ENCODE measurements at places on chromosomes 6 and 20.

- no peak for DNase-seq
Observed at GRCh38 chr6:155291291-155291690, 23.0 kb downstream of the TFB1M start.

- no peak for DNase-seq
Observed at GRCh38 chr6:150496629-150497028, 103.1 kb upstream of the PLEKHG1 start.

DNA sequence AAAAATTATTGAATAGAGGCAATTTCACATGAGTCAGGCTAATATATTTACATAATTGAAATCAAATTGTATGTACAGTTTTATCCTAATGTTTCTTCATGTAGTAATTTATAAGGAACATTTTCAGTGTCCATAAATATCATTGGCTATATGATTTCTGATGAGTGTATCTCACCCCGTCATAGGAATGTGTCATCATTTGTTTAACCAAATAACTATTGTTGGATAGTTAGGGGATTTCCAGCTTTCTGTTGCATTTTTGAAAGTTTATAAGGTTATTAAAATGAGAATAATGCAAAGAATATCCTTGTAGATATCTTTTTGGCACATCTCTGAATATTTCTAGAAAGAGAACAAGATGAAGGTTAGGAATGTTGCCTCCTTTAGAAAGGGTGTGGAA is 39.0 kb downstream of the SYTL3 start:
- DNase-seq, result no peak

DNA sequence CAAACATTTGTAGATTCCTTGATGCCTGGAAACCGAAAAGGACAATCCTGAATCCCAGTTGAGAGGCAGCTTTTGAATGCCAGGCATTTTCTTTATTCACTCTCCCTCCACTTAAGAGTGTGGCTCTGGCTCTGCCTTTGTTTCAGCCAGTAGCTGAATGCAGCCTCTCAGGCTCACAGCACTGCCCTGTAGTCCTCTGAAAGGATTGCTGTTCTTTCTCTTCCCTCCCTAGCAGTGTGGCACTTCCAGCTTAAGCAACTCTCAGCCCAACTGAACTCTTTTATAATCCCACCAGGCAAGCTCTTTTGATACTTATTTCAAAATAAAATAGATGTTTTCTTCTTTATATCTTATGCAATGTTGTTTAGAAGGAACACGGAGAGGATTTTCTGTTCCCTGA is 415.6 kb downstream of the GJA1 start:
- no peak for DNase-seq

DNA sequence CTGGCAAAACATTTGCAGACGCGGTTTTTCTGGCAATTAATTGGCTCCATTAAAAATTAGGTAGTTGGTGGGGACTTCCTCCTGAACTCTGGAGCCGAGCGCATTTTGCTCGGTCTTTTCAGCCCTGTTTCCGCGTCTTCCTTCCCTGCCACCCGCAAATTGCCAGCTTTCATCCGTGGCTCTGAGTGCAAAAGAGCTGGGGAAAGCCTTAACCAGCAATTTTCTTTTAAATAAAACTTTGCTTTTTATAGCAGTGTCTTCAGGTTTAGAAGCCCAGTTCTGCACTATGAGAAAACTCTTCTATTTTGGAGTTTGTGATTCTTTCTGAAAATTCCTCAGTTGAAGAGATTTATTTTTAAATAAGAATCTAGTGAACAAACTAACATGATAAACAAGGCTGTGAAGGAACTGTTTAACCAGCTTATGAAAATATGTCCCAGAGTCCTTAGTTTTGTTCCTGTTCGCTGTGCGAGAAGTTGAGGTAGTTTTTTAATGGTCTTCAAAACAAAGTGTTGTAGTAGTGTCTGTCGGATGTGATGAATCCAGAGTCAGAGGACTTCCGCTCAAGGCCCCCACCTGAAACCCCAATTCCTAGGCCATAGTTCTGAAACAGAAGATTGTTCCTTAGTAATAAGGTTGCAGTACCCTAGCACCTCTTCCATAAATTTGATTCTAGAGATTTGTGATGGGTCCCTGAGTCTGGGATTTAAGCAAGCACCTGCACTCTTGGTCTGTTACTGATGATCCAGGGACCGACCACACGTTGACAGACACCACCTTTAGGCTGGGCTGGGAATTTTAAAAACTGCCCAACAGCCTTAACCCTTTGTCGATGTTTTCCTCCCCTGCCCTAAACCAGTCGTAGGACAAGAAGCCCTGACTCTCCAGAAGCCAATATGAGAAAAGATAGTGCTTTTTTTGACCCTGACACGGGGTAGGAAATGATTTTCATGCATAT is 950 bp downstream of the KCTD20 start:
- no peak for DNase-seq

GRCh38 chr20:51388756-51389542 is 153.6 kb downstream of the NFATC2 start:
- DNase-seq, result no peak

DNA sequence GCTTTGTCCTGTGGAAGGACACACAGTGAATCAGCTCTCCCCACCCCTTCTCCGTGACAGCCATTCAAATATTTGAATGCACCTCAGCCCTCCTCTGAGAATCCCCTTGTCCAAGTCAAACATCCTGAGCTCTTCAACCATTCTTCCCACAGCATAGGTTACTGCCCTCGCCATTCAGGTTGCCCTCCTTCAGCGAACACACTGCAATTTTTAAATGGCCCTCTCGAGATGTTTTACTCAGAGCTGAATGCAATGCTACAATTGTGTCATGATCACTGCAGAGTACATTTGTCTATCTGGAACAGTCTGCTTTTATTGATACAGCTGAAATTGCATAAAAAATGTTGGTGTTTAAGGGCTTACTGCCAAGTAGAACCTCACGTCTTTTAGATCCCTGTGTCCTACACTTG is 48.9 kb downstream of the SLC2A12 start:
- no peak for DNase-seq

DNA sequence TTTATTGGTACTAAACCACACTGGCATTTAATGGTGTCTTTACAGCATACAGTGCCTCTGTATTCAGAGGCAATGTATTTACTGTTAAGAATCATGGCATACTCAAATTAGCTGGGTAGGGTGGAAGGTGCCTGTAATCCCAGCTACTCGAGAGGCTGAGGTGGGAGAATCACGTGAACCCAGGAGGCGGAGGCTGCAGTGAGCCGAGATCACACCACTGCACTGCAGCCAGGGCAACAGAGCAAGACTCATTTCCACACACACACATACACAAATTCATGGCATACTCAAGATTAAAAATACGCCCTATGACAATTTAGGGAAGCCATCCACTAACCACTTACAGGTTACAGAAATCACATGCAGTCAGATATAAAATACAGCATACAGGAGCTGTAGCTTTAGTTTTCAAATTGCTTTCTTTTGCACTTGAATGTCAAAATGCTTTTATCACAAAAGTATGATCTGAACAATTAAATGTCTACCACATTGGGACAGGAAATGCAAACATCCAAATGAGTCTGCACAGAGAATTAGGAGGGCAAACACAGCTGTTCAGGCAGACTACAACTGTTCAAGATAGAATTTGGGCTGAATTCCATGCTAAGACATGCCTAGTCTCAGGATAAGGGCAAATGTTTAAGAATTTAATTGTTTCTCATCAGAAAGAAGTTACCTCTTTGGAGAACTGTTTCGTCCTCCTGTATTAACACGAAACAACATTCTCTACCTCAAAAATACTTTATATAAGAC is 36.4 kb downstream of the CSNK2A1 start:
- DNase-seq, result no peak

DNA sequence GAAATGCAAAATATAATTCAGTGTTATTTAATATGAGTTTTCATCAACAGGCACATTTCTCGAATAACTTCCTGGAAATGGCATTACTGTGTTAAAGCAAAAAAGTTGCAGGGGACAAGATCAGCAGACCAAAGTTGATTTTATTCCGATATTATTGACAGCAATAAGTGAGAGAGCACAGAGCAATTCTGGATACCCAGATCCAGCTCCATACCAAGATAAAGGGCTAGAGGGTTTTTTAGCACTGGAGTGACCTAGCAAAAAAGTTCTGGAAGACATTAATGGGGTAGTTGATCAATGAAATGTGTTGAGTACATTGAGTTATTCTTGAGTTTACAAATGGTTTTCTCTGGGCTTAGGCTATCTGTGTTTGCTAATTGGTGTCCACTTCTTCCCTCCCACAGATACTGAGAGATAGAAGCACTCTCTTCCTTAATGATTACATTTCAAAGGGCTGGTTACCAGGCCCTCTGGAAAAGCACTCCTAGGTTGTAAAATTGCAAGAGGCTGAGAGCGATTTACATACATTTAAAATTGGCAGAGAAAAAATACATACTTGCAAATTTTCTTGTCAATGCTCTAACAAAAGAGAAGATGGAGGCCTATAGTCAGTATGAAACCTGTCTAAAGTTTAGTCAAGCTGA is 47.0 kb upstream of the MANEA start:
- no peak for DNase-seq

- no peak for DNase-seq
Observed at GRCh38 chr20:25543068-25543467, 42.3 kb downstream of the NINL start.

- no peak for DNase-seq
Observed at GRCh38 chr6:45533386-45533785, 155.7 kb upstream of the SUPT3H start.

DNA sequence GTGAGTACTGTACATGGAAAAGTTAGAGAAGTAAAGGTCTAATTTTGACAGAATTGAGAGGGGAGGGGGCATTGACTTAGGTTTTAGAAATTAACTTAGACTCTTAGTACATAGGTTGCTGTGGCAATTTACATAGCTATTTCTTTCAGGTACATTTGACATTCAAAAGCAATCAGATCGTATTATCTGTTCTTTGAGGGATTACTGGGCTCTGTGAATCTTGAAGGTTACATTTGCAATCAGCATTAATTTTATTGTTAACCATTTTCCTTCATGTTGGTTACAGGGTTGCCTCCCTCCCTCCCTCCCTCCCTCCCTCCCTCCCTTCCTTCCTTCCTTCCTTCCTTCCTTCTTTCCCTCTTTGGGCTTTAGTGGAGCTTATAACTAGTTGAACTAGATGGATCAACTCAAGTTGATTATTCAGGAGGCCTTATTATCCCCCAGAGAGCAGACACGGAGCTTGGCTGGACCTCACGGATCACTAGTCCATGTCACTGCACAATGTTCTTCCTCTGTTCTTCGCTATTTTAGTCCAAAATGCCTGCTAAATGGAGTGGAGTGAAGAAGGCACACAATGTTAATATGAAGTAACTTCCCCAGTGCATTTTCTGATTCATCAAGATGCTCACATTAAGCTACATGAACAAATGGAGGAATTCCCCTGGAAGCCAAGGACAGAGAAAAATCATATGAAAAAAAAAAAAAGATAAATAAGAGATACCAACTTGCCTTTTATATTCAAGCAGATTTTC is 87.8 kb downstream of the PLCB4 start:
- DNase-seq, result no peak

- DNase-seq, result no peak
Observed at GRCh38 chr20:32289661-32290431, 12.4 kb downstream of the KIF3B start.

GRCh38 chr6:45001663-45002062 is 326.5 kb upstream of the RUNX2 start:
- DNase-seq, result peak; percentile 12

DNA sequence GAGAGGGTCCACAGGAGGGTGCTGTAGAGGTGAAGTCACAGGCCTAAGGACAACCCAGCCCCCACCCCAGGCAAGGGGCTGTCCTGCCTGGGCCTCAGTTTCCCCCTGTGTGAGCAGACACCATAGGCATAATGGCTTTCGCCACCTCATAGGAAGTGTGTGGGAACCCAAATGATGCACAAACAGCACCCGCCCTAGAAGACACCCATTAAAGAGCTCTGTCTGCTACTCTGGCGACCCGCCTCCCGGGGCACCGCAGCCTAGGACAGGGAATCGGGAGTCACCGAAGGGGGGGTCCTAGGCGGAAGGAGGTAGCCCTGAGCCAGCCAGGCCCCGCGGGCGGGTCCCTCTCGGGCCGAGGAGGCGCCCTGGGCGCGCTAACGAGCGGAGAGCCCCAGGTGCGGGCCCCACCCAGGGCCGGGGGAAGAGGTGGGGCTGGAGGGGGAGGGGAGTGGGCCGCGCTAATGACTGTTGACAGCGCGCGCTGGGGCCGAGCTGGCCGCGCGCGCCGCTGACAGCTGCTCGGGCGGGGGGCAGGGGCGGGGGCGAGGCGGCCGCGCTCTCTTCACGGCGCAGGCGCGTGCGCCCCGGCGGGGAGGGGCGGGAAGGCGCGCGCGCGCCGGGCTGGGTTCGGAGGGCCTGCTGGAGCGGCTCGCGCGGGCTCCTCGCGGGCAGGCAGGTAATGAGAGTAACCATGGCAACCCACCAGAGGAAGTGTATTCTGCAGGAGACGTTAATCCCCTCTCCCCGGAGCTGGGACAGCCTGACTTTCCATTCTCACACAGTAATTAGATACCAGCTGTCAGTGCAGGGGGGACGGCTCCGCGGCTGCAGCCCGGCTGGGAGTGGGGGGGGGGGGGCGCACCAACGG is 48.9 kb downstream of the NOL4L start:
- no peak for DNase-seq

- DNase-seq, result no peak
Observed at GRCh38 chr6:32559747-32560146, 29.7 kb upstream of the HLA-DRB5 start.

DNA sequence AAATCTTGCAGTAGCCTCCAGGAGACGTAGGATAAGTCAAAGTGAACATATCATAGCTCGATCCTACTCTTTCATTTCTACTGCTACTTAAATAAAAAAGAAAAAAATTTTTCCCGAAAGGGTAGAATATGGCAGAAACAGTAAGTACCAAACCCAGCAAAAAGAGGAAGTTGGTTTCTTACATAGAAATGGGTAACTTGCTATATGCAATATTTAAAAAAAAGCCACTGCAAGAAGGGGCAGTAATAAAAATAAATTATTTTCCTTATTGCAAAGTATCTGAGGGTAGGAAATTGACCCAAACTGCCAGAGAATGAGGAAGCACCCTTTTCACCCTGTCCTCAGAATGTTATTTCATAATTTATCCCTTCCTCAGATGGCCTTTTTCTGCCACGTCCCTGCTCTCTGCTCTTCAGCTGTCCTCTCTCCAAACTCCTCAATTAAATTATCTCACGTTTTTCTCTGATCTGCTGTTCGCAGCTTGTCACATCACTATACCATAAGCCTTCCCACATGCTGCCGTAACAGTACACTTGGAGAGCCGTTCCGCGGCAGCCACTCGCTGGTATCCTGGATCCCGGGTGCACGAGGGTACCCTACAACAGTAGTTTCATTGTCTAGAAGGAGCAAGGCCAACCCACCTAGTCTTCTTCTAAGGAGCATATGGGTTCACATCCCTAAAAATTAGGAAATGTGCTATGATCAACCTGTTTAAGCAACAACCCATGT is 149.6 kb downstream of the BACH2 start:
- no peak for DNase-seq

- DNase-seq, result no peak
Observed at GRCh38 chr6:157650261-157650640, 172.8 kb upstream of the SNX9 start.

Data from AG09319 (cell line).